Activated CD8-positive, alpha-beta memory T cell treated with anti-CD3 and anti-CD28 coated beads for 1 hour (primary cell): ENCODE measurements at places on chromosomes 4 and X.

DNA sequence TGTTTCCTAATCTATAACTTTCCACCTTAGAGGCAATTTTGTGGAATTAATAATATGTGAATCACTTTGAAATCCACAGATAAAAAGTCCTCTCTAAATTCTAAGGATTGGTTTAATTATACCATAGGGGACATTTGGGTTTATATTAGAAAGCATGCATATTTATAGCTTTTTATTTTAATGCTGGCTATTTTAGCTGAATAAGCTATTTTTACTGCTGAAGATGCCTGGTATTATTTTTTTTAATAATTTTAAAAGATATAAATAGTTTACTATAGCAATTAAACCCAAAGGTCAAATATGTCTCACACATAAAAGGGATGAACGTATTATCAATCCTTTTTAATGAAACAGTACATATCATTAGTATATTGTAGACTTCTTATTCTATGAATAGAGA is 415.4 kb downstream of the MAGEB5 start:
- no peak for DNase-seq

- DNase-seq, result no peak
These were observed 289.3 kb upstream of the GATB start for GRCh38 chr4:152050106-152050505.

DNA sequence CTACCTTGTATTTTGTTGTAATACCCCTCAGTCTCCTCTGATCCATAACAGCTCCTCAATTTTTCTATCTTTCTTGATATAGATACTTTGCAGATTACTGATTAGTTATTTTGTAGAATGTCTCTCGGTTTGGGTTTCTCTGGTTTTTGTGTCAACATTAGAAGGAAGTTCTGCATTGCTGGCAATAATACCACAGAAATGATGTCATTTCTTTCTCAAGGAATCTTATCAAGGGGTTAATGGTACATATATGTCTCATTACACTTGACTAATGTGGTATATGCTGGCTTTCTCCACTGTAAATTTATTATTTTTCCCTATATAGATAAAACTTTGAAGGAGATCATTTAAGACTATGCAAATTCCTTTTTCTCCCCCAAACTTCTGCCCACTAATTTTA is 183.6 kb upstream of the DKK2 start:
- no peak for DNase-seq

- DNase-seq, result no peak
These were observed 48.2 kb downstream of the STK26 start for GRCh38 chrX:132071254-132071653.

GRCh38 chr4:49032440-49033161 is 46.5 kb downstream of the CWH43 start:
- no peak for DNase-seq

GRCh38 chr4:113447769-113448168 is 313.8 kb downstream of the CAMK2D start:
- DNase-seq, result no peak

- no peak for DNase-seq
These were observed 221.6 kb upstream of the FTHL17 start for GRCh38 chrX:31293409-31293808.

- no peak for DNase-seq
These were observed 405.9 kb upstream of the PITX2 start for GRCh38 chr4:111028795-111029194.

DNA sequence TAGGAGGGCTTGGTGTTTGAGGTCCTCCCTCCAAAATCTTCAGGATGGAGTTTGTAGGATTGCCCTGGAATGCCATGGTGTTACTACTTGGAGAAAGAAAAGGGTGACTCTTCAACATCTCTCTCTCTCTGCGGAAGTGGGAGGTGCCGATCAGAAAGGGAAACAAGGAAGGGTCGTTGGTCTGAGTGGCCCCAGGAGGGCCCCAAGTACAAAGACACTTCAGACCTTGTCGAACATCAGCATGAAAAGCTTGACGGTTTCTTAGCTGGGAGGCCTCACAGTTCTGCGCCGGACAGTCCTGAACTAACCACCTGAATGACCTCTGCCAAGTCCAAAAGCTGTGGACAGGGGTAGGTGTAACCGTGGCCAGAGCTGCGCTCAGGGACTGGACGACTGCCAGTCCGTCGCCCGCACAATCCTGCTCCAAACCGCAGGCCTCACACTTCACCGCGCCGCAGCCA is 646 bp upstream of the GSX2 start:
- no peak for DNase-seq

- DNase-seq, result peak; percentile 17
These were observed at the start of gene GPAT3 for GRCh38 chr4:83535520-83536361. GPAT3 (plus strand) TSS chr4:83536108; CDS start chr4:83536623, 515 bp downstream.

GRCh38 chrX:107714206-107714891 is 61.2 kb downstream of the TSC22D3 start:
- no peak for DNase-seq

- DNase-seq, result no peak
These were observed 15.6 kb downstream of the SRPX start for GRCh38 chrX:38205039-38205438.

DNA sequence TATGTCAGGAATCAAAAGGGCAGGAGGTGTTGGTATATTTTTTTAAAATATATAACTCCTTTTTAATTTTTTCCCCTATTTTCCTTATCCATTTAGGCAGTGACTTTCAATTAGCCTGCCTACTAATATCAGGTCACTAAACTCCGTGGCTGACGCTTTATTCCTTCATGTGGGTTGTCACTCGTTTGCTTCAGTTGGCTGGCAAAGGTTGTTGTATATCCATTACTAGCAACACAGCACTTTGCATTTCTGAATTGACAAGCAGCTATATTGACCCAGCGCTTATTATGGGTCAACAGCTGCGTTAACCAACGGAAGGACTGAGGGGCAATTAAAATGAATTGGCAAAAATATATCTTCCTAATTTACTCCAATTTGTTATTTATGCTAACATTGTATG is 87.7 kb downstream of the ARX start:
- no peak for DNase-seq

GRCh38 chr4:6308899-6309643 is 39.4 kb downstream of the WFS1 start:
- DNase-seq, result peak; percentile 5

- peak; percentile 26 for DNase-seq
These were observed 30.4 kb downstream of the ELF4 start for GRCh38 chrX:130079824-130080406.

GRCh38 chr4:64893205-64893604 is 484.0 kb upstream of the TECRL start:
- DNase-seq, result no peak

- DNase-seq, result no peak
These were observed 36.8 kb downstream of the ACSL4 start for GRCh38 chrX:109696146-109696740.

DNA sequence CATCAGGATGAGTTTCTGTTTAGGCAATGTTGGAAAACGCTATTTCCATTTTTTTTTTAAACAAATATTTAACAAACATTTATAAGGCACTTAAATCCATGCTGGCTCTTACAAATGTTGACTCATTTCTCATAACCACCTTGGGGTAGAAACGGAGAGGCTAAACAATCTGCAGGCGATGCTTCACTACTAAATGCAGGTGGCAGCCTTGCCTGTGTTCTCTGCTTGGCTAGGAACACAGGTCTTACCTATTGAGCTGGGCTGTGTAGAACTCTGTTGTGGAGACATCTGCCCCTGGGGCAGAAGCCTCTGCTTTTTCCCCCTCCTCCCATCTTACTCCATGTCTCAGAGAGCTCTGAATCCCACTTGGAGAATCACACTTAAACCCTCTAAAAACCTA is 1.4 kb upstream of the CXCL1 start:
- no peak for DNase-seq
